ENCODE measurements at places on chromosomes 3 and 15. TPM values are rescaled to one million over a fixed set of nuclear protein-coding genes. Genes with fewer than 3 reads are reported as not detected.

The CTXN2 gene
- not detected for total RNA-seq

The CNTN4 gene
- 1.2 TPM for total RNA-seq

The SKOR1 gene
- total RNA-seq = 0.22 TPM

The TERB2 gene
- total RNA-seq = not detected

The NISCH gene
- total RNA-seq = 44.3 TPM

The TCTA gene
- total RNA-seq = 17.7 TPM

DNA sequence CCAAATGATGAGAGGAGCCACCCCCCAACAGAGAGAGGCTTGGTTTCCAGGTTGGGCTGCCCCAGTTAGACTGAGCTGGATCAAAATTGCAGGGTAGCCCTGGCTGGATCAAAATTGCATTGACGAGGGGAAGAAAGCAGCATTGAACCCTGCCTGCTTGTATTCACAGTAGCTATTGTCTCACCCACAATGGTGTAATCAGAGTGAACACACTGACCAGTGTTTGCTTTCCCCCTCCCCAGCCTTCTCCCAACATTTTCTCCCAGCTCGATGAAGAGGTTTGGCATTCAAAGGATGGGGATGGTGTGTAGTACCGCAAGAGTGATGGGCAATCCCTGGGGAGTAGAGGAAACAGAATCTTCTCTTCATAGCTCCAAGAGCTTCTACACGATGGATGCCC is 223.8 kb downstream of the ADAMTS9 start:
- no peak for DNase-seq

DNA sequence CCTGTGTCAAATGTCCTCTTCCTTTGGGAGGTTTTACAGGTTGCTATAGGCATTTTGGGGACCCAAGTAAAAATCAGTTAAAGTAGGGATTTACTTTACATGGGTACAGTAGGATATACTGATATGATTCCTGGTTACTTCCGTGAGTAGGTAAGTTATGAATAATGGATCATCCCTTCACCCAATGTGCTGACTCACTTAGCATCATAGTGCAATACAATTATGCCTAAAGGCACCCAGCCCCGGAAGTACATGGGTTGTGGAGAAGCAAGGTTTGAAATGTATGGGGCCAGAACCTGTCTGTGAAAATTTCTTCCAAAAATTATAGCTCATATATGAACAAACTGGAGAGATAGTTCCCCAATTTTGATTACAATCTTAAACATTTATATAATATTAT is 64.0 kb downstream of the GLB1 start:
- DNase-seq = no peak

- DNase-seq = no peak
Observed at GRCh38 chr3:114336122-114336697, 42.4 kb downstream of the TIGIT start.

- DNase-seq = no peak
Observed at GRCh38 chr3:71568207-71568606, 15.3 kb downstream of the FOXP1 start.

DNA sequence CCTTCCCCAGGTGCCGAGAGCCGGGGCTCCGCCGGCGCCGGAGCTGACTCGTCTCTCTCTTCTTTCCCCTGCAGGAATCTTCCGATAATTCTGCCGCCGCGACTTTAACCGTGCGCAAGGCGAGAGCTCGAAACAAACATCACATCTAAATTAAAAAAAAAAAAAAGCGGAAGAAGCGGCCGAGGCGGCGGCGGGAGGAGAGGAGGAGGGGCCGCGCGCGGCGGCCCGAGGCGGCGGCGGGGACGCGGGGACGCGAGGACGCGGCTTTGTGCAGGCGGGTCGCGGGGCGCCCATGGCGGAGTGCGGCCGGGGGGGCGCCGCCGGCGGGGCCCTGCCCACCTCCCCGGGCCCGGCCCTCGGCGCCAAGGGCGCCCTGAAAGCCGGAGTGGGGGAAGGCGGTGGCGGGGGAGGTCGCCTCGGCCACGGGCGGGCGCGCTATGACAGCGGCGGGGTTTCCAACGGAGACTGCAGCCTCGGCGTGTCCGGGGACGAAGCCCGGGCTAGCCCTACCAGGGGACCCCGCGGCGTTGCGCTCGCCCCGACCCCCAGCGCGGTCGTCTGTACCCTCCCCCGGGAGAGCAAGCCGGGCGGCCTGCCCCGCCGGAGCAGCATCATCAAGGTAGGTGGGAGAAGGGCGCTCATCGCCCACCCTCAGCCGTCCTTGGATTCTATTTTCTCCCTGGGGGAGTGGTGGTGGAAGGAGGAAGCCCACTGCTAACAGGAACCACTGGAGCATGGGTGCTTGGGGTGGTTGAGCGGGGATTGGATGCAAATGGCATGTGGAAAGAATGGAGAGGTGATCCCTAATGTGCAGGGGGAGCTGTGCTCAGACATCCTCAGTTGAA is at the start of gene PLCL2:
PLCL2 (plus strand) TSS at position 208 of the 845 bp plus-strand sequence; CDS start at position 293, 85 bp downstream.
- DNase-seq = peak; percentile 54

DNA sequence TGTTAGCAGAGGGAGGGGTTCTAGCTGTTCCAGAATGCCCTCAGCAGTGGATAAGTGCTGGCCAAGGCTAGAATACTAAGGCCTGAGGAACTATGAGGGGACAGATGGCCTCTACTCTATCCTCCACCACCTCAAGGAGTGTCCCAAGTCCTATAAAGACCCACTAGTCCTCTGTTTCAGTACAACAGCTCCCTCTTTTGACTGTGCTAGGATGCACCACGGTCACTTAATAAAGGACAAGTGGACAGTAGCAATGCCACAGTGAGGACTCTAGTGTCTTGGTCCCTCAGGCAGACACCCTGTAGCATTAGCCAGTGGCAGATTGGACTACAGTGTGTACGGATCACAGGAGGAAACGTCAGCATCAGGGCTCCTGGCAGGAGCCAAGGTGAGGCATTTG is 171.8 kb upstream of the PROK2 start:
- no peak for DNase-seq

DNA sequence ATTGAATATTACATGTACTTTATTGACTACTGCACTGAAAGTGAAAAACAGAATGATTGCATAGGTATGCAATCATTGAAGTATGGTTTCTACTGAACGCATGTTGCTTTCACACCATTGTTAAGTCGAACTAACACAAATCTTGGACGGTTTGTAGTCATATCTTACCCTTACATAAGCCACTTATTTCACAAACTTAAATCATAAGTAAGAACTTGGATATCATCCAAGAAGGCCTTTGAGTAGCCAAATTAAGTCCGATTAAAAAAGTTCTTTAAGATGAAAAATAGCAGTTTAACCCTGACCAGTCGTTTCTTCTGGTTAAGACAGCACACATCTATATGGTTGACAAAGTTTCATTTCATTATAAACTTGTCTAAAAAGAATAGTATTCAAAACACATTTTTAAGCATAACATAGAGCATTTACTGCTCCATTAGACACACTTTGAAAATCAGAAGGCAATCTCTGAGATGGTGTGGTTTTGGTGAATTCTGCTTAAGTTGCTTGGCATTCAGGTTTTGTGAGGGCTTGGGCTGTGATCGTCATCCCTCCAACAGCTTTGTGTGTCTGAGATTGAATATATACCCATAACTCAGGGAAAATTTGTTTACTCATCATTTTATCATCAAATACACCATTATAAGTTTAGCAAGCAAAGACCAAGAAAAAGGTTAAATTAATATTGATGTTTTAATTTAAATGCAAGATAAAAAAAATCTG is 92.2 kb downstream of the NFKBIZ start:
- no peak for DNase-seq

DNA sequence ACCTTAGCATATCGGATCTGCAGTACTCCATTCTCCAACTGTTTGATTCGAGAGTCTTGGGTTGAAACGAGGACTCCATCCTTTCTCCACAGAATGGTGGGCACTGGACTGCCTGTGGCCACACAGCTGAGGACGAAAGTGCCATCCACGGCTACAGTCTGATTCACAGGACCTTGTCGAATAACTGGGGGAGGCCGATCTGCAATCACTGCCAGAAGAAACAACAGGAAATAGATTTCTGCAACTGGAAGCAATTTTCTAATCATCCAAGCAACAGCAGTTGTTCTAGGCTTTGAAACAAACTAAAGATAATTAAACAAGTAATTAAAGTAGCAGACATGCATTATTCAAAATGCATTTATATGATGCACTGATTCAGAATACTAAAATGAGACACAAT is 1097.7 kb downstream of the ROBO1 start:
- no peak for DNase-seq

GRCh38 chr3:172131746-172132145 is 92.4 kb downstream of the FNDC3B start:
- DNase-seq = no peak

DNA sequence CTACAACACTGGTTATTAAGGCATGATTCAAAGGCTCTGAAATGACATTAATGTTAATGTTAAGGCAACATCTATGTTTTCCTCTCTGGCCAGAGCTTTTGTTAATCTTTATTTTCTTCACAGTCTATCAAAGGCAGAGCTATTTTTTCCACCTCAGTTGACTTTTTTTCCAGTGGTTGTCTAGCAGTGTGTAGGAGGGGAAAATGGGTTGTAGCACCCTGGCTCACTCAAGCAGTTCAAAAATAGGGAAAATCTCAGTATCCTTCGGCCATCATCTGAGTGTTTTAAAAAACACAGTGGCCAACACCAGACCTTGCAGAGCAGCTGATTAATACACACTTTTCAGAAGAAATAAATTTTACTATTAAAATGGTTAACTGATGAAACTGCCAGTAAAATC is 21.4 kb downstream of the CBLB start:
- DNase-seq = no peak

- no peak for DNase-seq
Observed at GRCh38 chr3:172726380-172726779, 15.5 kb upstream of the NCEH1 start.

DNA sequence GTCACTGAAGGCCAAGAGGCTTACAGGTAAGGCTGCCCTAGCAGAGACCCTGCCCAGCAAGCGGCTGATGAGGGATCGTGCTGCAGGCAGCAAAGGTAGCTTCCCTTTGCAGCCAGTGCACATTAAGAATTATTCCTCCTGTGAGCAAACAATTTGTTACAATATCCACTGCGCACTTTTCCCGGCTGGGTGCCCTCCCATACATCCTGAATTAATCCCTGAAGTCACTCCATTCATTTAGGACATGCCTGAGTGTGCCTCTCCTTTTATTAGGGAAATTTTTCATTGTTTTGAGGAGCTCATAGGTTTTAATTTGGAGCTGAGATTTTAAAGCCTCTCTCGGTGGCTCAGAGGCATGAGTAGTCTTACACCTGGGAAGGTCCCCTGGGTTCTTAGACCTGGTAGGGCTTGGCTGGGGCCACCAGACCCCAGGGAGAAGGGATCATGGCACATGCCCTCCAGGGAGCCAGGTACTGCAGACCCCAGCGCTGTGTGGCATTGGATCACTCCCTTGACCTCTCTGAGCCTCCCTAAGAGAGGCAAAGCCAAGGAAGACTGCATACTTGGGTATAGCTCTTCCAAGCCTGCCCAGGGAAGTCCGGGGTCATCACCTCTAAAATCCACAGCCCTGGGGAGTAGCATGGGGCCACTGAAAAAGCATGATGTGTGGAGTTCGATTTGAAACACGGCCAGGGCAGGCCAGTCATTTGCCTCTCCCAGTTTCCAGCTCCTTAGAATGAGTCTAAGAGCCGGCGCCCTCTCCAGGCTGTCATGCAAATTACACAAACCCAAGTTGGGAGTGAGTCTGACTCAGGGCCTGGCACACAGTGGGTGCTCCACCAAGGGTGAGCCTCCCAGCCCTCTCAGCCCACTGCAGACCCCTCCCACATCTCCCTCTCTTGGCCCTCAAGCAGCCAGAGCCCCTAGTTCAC is 151.9 kb upstream of the LINGO1 start:
- DNase-seq = no peak

DNA sequence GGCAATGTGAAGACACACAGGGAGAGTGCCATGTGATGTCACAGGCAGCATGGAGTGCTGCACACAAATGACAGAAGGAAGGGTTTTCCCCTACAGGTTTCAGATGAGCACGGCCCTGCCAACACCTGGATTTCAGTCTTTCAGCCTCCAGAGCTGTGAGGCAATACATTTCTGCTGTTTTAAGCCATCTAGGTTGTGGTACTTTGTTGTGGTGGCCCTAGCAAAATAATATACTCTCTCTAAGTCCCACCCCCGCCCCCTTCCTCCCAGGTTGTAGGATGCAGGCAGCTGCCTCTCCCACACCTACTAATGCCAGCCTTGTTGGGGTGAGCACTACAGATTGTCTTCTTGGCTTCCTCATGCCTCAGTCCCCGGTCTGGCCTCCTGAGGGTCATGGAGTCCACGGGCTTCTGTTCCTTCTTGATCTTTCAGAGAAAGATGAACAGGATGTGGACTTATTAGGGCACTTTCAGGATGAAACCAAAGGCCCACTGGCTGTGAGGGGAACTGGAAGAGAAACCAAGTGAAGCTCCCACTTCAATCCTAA is 180.0 kb downstream of the CD47 start:
- no peak for DNase-seq

- no peak for DNase-seq
Observed at GRCh38 chr3:39727415-39727814, 82.0 kb upstream of the MYRIP start.

DNA sequence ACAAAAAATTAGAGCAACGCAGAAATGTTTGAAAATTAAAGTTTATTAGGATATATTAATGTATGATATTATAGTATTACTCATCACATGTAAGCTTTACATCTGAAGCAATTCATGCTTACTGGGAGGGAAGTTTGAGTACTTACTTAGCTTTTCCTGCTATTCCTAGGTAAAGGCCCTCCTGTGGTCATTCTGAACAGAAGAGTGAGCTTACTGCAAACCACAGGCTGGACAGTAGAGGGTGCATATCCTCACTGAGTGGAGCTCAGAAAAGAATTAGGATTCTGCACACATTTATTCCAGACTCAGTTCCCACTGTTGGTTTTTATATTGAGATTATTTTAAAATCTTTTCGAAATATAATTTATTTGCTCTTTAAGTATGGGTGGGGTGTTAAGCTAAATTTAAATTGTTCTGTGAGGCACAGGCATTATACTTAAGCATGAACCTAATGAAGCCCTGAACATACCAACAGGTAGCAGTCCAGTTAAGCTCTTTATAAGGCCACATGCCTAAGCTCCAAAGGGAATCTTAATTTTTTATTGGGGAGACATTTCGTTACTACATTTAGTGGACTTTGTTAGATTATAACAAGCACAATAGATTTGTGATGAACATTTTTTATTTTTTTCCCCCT is 10.2 kb downstream of the MRPS22 start:
- DNase-seq = no peak

- no peak for DNase-seq
Observed at GRCh38 chr3:152706991-152707713, 127.8 kb upstream of the P2RY1 start.

DNA sequence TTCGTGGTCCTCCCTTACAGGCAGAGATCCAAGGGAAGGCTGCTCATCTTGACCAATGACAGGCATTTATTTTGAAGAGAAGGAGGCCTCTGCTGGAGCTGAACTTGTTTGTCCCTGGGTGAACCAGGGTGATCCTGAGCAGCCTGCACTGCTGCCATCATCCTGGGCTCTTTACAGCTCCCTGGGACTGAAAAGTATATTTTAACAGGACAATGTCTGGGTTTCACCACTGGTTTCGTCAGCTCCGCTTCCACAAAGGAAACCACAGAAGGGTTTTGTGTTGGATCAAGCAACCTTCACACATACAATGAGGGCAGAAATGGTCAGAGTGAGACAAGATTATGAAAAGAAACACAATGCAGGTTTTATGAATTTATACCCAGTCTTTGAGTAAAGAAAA is 400.7 kb upstream of the TPM1 start:
- no peak for DNase-seq

- no peak for DNase-seq
Observed at GRCh38 chr3:122003112-122003511, 18.9 kb downstream of the ILDR1 start.

All from left ventricle myocardium inferior (tissue), 1 donor.